ENCODE measurements at places on chromosomes 11 and 22. TPM values are rescaled to one million over a fixed set of nuclear protein-coding genes. Genes with fewer than 3 reads are reported as not detected.

The IRAG1 gene
- 1.0 TPM for polyA plus RNA-seq

GRCh38 chr22:28711820-28712777 lies 29.5 kb downstream of the CHEK2 start:
- peaks cover 5% of the 10 kb centered on the region for H3K4me1 ChIP-seq
- H3K27me3 ChIP-seq, result no peaks in the 10 kb centered on the region
- H3K4me3 ChIP-seq, result no peak overlapping the region
- H3K27ac ChIP-seq, result no peak overlapping the region
- H3K36me3 ChIP-seq, result peaks cover 10% of the 10 kb centered on the region

DNA sequence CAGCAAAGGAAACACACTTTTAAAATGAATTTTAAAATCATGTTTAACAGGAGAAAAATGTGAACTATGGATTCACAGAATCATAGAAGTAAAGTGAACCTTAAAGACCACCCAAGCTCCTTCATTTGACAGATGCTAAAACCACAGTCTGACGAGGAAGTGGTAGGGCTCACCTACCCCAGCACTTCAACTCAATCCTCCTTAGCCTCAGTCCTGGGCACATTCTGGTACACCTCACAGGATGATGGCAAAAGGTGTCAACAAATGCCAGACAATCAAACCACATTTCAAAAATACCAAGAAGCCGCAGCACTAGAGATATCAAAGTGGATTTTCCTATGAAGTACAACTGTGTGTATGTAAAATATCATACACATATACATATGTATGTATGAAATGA lies 43.1 kb downstream of the PITPNB start:
- DNase-seq, result no peak
- peaks cover under 1% of the 10 kb centered on the region for H3K36me3 ChIP-seq
- peaks cover 15% of the 10 kb centered on the region for H3K4me1 ChIP-seq
- no peaks in the 10 kb centered on the region for H3K27me3 ChIP-seq

DNA sequence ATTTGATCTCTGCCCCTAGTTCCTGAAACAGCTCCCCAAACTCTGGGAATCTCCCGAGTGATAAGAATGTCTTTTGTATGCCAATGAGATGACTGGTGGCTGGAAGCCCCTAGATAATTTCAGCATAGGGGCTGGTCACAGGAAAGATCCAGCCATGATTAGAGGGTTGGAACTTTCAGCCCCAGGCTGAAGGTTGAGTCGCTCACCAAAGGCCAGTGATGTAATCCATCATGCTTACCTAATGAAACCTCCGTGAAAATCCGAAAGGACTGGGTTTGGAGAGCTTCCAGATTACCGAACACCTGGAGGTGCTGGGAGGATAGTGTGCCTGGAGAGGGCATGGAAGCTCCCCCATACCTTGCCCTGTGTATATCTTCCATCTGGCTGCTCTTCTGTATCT lies 26.0 kb downstream of the LRRC32 start:
- no peaks in the 10 kb centered on the region for H3K36me3 ChIP-seq
- H3K27ac ChIP-seq, result no peak overlapping the region
- no peak overlapping the region for H3K4me3 ChIP-seq
- DNase-seq, result no peak
- H3K27me3 ChIP-seq, result peaks cover 40% of the 10 kb centered on the region
- peaks cover 22% of the 10 kb centered on the region for H3K4me1 ChIP-seq

GRCh38 chr11:17406082-17406817 lies 17.8 kb upstream of the KCNJ11 start:
- no peaks in the 10 kb centered on the region for H3K27me3 ChIP-seq
- no peak overlapping the region for H3K4me3 ChIP-seq
- H3K27ac ChIP-seq, result no peak overlapping the region
- DNase-seq, result no peak

DNA sequence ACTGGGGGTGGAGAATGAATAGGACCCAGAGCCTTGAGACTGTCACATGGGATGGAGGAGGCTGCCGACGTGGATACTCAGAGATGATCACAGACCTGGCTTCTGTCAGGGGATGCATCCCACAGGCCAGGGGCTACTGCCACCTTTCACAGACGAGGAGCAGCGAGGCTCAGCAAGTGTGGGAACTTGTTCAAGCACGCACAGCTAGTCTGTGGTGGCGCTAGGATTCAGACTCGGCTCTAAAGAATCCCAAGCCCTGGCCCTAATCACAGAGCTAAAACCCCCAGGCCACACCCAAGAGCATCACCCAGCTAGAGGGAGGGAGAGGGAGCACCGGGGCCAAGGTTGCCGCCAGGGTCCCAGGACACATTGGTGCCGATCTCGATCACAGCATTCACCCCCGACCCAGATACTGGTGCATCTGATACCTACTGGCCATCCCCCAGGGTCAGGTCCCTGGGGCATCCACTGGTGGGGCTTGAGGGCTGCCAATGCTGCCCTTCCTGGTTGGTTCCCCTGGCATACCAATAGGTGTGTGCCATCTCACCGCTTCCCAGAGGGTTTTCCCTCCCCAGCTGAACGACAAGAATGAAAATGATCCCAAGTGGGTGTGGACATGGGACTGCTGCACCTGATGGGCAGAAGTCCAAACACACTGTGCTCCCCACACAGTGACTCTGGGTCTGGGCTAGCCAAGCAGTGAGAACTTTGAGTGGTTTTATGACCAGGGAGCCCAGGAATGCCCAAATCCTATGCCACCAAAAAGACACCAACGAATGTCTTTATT lies 6.2 kb downstream of the CHST1 start:
- H3K27ac ChIP-seq, result no peak overlapping the region
- no peak overlapping the region for H3K4me3 ChIP-seq
- peaks cover 65% of the 10 kb centered on the region for H3K27me3 ChIP-seq
- H3K36me3 ChIP-seq, result no peaks in the 10 kb centered on the region
- no peak for DNase-seq

DNA sequence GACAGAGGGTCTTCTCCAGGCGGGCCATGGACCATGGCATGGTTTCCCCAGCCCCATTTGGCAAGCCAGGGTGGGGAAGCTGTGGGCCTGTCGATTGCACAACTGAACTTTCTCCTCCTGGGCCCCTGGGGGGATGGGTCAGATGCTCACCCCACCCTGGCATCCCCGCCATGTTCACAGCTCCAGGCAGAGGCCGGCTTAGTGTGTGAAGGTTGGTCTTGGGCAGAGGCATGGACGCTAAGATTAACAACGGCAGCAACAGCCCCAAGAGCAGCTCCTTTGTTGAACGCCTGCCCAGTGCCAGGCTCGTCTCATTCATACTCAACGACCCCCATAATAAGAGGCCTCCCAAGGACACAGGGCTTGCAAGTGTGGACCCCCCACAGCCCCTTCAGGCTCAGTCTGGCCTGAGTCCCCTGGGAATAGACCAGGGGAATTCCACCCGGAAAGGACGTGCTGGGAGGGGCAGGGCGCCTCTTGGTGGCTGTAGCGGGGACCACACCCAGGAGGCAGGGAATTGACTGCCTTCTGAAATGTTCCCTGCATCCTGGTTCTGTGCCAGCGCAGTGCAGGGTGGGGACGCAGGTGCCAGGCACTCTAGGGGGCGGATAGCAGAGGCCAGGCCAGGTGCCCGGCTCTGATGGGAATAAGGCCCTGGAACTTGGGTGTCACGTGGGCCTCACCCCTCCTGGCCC lies 8.3 kb downstream of the TSPO start:
- H3K27me3 ChIP-seq, result no peaks in the 10 kb centered on the region
- peaks cover 32% of the 10 kb centered on the region for H3K4me1 ChIP-seq
- H3K27ac ChIP-seq, result no peak overlapping the region
- DNase-seq, result no peak

Measured in naive B cell (primary cell).